ENCODE measurements at places on chromosomes 7 and 10.
A peak's percentile ranks its signal among the peaks of the same experiment; 100 is the strongest.

DNA sequence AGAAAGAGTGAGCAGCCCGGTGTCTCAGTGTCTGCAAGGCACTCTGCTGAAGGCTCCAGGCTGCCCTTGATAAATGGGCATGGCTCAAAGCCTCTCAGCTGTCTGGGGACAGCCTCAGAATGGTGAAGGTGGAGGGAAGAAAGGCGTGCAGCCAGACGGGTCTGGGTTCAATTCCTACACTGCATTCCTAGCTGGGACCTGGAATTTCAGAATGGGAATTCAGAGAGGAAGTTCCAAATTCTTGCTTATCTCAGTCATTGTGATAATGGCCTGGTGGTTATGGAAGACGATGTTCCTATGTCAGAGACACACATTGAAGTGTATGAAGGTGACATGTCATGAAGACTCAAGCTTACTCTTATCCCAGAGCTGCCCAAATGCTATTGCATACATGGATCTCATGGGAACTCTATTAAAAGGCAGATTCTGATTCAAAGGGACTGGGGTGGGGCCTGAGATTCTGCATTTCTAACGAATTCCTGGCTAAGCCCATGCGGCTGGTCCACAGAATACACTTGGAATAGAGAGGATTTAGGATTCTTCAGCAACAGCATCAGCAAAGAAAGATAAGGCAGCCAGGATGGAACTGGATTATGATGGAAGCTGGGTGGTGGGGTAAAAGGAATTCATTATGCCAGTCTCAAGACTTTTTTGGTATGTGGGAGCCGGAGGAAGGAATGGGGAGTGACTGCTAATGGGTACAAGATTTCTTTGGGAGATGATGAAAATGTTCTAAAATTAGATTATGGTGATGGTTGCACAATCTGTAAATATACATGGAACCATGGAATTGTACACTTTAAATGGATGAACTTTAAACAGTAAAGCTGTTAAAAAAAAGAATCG lies 82.6 kb upstream of the ZMIZ1 start:
- peak; percentile 39 for DNase-seq

- DNase-seq, result no peak
These were observed 14.7 kb downstream of the CHST15 start for GRCh38 chr10:124078714-124079113.

DNA sequence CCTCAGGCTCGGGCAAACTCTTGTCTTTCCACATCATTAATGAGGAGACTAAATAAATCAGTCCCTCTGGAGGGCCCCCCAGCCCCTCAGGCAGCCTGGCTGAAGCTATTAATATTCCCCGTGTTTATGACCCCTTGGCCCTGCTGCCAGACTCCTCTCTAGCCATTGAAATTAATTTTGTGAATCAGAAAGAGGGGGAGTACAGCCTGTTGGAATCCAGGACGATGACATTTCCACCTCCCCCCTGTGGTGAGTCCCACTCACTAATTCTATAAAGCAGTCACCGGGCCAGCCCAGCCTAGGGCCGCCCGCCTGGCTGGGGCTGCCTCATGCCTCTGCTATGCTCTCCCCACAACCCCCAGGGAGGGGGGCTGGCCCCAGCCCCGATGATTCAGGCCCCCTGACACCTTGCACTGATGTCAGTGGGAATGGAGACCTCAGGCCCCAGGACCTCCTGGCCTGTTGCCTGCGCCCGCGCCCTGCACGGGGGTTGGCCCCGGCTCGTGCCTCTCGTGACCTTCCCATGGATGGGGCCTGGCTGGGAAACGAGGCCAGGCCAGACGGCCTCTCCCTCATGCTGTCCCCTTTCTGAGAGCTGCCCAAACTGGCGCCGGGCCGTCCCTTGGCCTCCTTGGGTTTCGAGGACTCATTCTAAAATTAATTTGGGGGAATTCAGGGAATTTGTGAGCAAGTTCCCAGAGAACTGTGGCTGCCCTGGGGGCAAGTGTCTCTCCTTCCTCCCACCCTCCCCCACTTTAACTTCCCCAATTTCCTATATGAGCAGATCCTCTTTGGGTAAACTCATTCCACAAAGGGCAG lies 34.0 kb downstream of the TMEM270 start:
- DNase-seq, result peak; percentile 99

DNA sequence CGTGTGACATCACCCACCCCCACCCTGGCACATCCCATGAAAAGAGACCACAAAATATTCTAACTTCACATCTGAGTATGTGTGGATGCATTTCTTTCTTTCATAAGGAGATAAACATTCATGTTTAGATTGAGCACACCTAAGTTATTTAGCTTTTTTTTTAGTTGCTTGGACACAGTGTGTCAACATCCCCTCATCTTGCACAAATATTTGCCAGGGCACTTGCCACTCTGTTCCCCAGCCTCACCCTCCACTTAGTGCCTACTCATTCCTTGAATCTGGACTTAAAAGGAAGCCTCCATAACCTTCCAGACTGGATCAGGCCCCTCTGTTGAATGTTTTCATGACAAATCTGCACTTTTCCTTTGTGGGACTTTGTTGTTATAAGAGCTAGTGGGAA lies 338.9 kb upstream of the IGFBP3 start:
- DNase-seq, result no peak
